Thoracic aorta (tissue), 2 donors: ENCODE measurements at places on chromosomes 1 and 21. TPM values are rescaled to one million over a fixed set of nuclear protein-coding genes. Genes with fewer than 3 reads are reported as not detected.

DNA sequence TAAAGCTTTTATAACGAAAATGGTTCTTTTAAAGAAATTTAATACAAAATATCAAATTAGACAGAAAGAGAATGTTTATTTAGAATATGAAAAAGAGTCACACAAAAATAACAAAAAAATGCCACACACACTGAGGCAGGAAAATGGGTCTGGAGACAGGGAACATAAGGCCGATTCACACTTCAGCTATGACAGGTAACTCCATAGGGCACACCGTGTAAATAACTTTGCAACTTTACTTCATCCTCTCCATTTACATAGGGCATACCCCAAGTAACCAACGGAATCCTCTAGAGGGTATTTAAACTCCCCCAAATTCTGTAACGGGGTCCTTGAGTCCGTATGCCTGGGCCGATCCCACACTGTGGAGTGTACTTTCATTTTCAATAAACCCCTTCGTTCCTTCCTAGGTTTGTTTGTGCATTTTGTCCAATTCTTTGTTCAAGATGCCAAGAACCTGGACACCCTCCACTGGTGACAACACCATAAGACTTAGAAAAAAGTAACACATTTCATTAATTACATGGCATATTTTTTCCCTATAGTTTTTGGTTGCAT, 23.1 kb upstream of the PTGS2 start:
- H3K27ac ChIP-seq: no peak overlapping the region
- H3K4me3 ChIP-seq: no peak overlapping the region
- no peaks in the 10 kb centered on the region for H3K27me3 ChIP-seq
- no peaks in the 10 kb centered on the region for H3K36me3 ChIP-seq

DNA sequence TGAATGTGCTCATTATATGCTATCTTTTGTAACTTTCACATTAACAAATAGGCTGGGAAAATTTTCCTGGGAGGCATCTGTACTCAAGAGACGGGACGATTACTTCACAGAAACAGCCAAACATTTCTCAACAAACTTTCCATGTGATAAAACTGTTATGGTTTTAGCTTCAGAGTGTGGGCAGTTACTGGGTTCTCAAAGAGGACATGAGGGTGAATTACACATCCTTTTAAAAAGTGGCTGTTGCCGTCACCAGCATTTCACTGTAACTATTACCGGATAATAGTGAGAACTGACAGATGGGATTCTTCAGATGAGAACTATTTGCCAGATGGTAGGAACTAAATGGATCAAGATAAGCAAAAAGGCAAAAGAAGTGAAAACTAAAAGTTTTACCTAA, 109.1 kb downstream of the APP start:
- DNase-seq: no peak
- no peaks in the 10 kb centered on the region for H3K27me3 ChIP-seq
- H3K36me3 ChIP-seq: no peaks in the 10 kb centered on the region
- peaks cover 6% of the 10 kb centered on the region for H3K4me1 ChIP-seq

DNA sequence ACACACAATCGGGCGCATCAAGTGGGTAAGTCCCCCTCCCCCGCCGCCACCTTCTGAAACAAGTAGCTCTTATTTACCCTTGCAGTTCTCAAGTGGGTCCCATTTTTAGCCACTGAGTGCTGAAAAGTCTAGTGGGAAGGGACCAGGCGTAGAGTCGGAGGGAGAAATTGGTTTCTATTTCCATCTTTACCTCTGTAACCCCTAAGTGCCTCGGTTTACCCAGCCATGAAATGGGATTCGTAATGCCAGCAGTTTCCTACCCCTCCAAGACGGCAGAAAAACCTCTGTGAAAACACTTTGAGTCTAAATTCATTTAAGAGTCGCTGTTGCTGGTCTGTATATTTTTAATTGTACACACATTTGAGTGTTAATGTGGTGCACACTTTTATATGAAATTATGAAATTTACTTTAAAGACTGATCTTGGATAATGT, 928 bp downstream of the TLCD4 start:
- H3K4me3 ChIP-seq: peak overlapping the region; percentile 80
- no peaks in the 10 kb centered on the region for H3K36me3 ChIP-seq
- no peak for DNase-seq
- peak overlapping the region; percentile 56 for H3K27ac ChIP-seq

Gene PADI2
- total RNA-seq: 2.3 TPM

Gene CHD5
- 1.1 TPM for total RNA-seq

DNA sequence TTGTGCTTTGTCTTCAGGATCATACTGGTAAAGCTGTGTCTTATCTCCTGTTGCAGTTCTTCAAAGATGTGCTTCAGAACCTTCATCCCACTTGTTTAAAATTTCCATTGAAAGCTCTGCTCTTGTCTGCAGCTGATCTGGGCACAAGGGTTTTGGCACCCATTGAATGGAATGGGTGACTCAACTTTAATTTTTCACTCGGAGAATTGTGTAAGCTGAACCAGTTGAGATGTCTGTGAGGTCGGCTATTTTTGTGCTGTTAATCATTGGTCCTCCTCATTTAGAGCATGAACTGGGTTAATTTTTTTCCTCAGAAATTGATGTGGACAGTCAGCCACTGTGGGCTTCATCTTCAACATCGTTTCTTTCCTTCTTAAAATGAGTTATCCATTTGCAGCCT, 252.1 kb downstream of the TM2D1 start:
- no peaks in the 10 kb centered on the region for H3K36me3 ChIP-seq
- no peak overlapping the region for H3K27ac ChIP-seq
- DNase-seq: no peak
- H3K27me3 ChIP-seq: no peaks in the 10 kb centered on the region
- H3K4me3 ChIP-seq: no peak overlapping the region

Gene TMPRSS2
- total RNA-seq: not detected

DNA sequence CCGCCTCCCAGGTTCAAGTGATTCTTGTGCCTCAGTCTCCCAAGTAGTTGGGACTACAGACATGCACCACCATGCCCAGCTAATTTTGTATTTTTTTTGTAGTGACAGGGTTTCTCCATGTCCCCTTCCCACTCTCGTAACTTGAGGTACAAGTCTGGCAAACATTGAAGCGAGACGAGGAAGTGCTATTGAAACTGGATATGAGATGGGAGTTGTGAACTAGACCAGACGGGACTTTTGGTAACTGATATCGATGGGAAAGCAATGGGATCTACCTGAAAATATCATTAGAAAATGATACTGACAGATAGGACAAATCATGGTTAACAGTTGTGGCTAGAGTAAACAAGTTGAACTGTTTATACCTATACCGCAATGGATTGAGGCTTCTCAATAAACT, 95.2 kb upstream of the TRABD2B start:
- no peak overlapping the region for H3K27ac ChIP-seq
- no peaks in the 10 kb centered on the region for H3K36me3 ChIP-seq
- H3K4me1 ChIP-seq: no peaks in the 10 kb centered on the region
- H3K27me3 ChIP-seq: no peaks in the 10 kb centered on the region
- H3K4me3 ChIP-seq: no peak overlapping the region

GRCh38 chr1:208225954-208226937, 17.9 kb downstream of the PLXNA2 start:
- peak overlapping the region; percentile 7 for H3K4me3 ChIP-seq
- no peaks in the 10 kb centered on the region for H3K27me3 ChIP-seq
- H3K36me3 ChIP-seq: no peaks in the 10 kb centered on the region
- peaks cover 66% of the 10 kb centered on the region for H3K4me1 ChIP-seq
- peak overlapping the region; percentile 68 for H3K27ac ChIP-seq

Gene SH3GLB1
- total RNA-seq: 69.6 TPM

DNA sequence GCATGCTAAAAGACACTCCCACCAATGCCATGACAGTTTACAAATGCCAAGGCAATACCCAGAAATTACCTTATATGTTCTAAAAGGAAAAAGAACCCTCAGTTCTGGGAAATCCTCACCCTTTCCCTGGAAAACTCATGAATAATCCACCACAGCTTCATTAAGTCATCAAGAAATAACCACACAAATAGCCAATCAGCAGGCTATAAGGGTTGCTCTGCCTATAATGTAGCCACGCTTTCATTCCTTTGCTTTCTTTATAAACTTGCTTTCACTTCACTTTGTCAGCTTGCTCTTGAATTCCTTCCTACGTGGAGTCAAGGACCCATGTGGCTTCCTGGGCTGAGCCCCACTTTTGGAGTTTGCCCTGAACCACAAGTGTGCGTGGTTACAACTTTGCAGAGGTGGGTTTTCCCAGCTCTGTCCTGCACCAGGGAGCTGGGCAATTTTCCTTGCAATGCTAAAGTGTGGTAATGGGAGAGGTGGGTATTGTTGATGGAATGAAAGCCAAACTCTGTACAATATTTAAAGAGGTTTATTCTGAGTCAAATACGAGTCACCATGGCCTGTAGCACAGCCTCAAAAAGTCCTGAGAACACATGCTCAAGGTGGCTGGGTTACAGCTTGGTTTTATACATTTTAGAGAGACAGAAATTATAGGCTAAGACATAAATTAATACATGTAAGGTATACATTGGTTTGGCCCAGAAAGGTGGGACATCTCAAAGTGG, 42.2 kb upstream of the COG2 start:
- no peak for DNase-seq
- H3K4me3 ChIP-seq: no peak overlapping the region

DNA sequence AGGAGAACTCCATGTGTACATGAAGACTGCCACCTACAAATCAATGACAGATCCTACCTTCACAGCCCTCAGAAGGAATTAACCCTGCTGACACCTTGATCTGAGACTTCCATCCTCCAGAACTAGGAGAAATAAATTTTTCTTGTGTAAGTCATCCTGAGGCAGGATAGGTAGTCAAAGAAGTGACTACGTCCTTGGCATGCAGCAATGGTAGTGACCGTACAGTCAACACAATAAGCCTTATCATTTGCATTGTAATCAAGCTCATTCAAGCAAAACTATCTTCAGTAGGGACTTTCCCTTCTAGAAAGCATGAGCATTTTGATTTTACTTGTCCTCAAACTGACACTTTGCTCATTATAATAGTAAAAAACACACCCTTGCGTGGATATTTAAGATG, 64.0 kb upstream of the KCNK1 start:
- no peaks in the 10 kb centered on the region for H3K36me3 ChIP-seq
- no peaks in the 10 kb centered on the region for H3K4me1 ChIP-seq
- no peak overlapping the region for H3K27ac ChIP-seq
- H3K4me3 ChIP-seq: no peak overlapping the region

Gene TESK2
- 7.6 TPM for total RNA-seq

DNA sequence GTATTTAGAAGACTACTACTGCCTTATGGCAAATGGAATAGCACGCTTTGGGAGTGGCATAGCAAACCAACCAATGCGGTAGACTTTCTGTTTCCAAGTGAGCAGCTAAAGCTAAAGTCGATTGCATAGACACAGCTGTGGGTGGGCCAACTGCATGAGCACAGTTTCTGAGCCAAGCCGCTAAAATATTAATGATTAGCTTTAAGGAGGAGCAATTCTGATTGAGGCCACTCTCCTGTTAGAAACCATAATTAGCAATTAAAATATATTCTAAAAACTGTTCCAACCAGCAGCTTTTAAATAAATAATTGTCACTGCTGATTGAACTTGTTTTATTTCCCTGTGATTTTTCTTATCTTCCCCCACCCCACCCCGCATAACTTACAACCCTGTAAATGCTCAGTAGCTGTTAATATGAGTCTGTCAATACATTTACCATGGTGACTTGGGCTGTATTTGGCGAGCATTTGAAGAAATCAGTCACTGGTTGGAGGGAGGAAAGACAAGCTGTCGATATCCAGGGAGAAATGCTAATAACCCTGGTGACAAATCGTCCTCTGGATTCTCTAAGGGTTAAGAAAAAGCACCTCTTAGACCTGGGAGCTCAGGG, 32.2 kb downstream of the RNF220 start:
- no peak overlapping the region for H3K27ac ChIP-seq
- H3K36me3 ChIP-seq: no peaks in the 10 kb centered on the region
- no peaks in the 10 kb centered on the region for H3K4me1 ChIP-seq
- no peak for DNase-seq

DNA sequence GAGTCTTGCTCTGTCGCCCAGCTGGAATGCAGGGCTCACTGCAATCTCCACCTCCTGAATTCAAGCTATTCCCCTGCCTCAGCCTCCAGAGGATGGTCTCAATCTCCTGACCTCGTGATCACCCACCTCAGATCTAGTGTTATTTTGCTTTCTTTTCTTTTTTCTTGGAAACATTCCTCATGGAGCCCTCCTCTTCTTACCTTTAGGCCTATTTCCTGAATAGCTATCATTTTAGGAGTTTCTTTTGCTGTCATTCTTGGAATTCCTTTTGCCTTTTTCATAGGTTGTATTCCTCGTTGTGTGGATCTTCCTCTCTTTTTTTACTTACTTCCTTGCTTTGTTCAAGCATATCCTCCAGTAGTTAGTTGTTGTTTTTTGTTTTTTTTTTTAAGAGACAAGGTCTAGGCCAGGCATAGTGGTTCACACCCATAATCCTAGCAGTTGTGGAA, 173.8 kb downstream of the RASAL2 start:
- no peaks in the 10 kb centered on the region for H3K36me3 ChIP-seq
- H3K27me3 ChIP-seq: no peaks in the 10 kb centered on the region
- peaks cover 12% of the 10 kb centered on the region for H3K4me1 ChIP-seq

DNA sequence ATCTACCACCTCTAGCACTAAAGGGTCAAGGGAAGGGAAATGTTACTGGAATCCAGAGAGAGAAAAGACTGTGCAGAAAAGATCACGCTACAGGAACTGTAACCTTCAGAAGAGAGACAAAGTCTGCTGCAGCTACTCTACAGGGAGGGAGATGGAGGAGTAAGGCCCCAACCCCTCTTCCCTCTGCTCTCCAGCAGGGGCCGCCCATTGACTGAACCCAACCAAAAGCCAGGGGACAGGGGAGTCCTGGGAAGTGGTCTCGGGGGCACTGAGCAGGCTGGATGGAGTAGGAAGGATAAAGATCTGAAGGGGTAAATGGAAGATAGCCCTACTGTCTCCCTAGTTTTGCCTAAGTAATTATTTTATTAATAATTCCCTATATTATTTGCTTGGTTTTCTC, 72.8 kb upstream of the NR5A2 start:
- no peak for DNase-seq
- H3K27ac ChIP-seq: no peak overlapping the region
- no peaks in the 10 kb centered on the region for H3K4me1 ChIP-seq
- H3K27me3 ChIP-seq: no peaks in the 10 kb centered on the region
- H3K4me3 ChIP-seq: no peak overlapping the region
- no peaks in the 10 kb centered on the region for H3K36me3 ChIP-seq
